ENCODE measurements at places on chromosomes 11 and 22. TPM values are rescaled to one million over a fixed set of nuclear protein-coding genes. Genes with fewer than 3 reads are reported as not detected.

- DNase-seq: no peak
These were observed 12.9 kb downstream of the CHEK1 start for GRCh38 chr11:125637840-125638239.

DNA sequence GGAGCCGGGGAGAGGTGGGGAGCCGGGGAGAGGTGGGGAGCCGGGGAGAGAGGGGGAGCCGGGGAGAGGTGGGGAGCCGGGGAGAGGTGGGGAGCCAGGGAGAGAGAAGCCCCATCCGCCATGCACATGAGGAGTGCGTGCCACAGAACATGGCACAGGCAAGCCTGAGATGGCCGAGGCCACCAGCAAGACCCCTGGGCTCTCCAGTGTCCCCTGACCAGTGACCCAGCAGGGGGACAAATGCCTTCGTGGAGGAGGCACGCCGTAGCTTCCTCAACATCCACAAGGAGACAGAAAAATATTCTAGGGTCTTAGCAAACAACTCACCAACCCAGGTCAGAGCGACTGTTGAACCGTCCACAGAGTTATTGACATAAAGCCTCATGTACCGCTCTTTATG is 618.8 kb downstream of the TBC1D22A start:
- DNase-seq: no peak

DNA sequence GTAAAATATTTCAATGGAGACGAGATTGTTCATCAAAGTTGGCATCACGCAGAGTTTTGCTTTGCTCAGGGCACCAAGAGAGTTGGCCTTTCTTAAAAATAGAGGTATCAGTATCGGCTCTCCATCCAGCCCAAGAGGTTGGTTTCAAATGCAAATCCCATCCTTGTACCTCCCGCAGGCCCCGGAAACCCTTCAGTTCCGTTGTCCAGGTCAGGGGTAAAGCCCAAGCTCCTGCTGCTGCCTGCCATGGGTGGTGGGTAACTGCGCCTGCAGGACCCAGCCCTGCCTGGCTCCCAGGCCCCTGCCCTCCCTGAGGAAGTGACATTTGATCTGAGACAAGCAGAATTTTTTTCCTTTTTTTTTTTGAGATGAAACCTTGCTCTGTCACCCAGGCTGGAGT is 49.3 kb upstream of the RTL6 start:
- no peak for DNase-seq

The TSPAN32 gene
- not detected for total RNA-seq

- DNase-seq: no peak
These were observed 209.7 kb upstream of the ARHGAP20 start for GRCh38 chr11:110921742-110922521.
